Naive thymus-derived CD8-positive, alpha-beta T cell (primary cell): ENCODE measurements at places on chromosomes 6 and 20.
A peak's percentile ranks its signal among the peaks of the same experiment; 100 is the strongest.

DNA sequence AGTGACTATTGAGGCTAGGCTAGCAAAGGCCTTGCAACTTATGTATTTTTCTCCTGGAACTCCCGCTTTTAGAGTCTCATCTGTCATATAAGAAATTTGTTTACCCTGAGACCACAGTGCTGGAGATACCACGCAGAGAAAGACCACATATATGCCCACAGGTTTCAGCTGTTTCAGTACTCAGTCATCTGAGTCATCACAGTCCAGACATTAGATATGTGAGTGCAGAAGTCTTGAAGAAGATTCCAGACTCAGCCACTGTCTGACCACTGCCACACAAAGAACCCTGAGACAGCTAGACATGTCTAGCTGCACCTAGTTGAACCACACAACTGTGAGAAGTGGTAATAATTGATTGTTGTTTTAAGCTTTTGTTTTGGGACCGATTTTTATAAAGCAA, 648.3 kb downstream of the EPM2A start:
- no peaks in the 10 kb centered on the region for H3K36me3 ChIP-seq
- H3K27me3 ChIP-seq, result peaks cover 8% of the 10 kb centered on the region
- H3K4me3 ChIP-seq, result no peak overlapping the region
- no peaks in the 10 kb centered on the region for H3K4me1 ChIP-seq
- no peak overlapping the region for H3K27ac ChIP-seq

DNA sequence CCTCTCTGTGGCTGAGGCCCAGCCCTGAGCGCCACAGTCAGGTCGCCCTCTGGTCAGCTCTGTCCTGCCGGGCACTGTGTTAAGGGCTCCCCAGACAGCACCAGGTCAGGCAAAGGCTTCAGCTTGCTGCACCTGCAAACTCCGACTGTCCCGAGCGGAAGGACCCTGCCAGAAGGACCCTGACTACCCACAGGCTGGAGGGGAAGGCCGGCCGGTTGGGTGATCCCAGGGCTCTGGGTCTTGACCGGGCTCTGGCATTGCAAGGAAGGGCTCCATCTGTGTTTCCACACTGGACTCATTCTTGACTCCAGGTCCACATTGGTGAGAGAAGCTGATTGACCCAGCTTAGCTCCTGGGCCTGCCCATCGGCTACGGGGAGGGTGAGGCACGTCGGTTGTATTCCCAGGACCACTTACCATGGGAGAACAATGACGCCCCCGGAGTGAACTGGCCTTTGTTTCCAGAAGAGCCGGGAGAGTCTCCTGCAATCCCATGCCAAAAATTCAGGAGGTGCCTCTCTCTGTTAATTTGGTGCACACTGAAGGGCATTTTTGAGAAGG, 229.8 kb downstream of the TAF4 start:
- H3K27ac ChIP-seq, result no peak overlapping the region
- H3K4me3 ChIP-seq, result no peak overlapping the region
- H3K4me1 ChIP-seq, result no peaks in the 10 kb centered on the region
- no peaks in the 10 kb centered on the region for H3K36me3 ChIP-seq
- peaks cover 7% of the 10 kb centered on the region for H3K27me3 ChIP-seq

GRCh38 chr20:3094848-3095629, 10.5 kb upstream of the AVP start:
- H3K27me3 ChIP-seq, result peaks cover 3% of the 10 kb centered on the region
- H3K4me1 ChIP-seq, result peaks cover 36% of the 10 kb centered on the region
- no peaks in the 10 kb centered on the region for H3K36me3 ChIP-seq
- peak overlapping the region; percentile 99 for H3K27ac ChIP-seq

GRCh38 chr6:21202521-21202920, 391.0 kb upstream of the SOX4 start:
- H3K27me3 ChIP-seq, result no peaks in the 10 kb centered on the region
- DNase-seq, result no peak
- H3K36me3 ChIP-seq, result peaks cover 66% of the 10 kb centered on the region
- peaks cover 17% of the 10 kb centered on the region for H3K4me1 ChIP-seq

DNA sequence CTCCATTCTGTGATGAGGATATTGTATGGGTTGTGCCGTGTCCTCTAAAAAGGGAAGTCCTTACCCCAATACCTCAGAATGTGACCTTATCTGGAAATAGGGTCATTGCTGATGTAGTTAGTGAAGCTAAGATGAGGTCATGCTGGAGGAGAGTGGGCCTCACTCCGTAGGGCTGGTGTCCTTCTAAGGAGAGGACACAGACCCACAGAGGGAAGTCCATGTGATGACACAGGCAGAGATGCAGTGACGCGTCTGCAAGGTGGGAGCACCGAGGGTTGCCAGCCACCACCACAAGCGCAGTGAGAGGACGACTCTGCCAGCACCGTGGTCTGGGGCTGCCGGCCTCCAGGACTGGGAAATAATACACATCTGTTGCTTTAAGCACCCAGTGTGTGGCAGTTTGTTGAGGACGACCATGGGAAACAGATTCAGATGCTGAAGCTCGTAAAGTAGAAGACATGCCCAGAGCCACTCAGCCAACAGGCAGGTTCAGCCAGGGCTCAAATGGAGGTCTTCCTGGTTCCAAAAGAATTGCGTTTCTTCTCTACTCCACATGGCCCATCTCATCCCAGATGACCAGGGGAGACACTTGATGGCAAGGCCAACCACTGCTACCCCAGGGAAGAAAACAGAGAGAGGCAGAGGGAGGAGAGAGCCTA, 59.2 kb upstream of the DUSP22 start:
- H3K27ac ChIP-seq, result no peak overlapping the region
- H3K36me3 ChIP-seq, result no peaks in the 10 kb centered on the region
- no peaks in the 10 kb centered on the region for H3K27me3 ChIP-seq
- H3K4me1 ChIP-seq, result peaks cover 26% of the 10 kb centered on the region

- no peaks in the 10 kb centered on the region for H3K36me3 ChIP-seq
- DNase-seq, result no peak
- H3K27ac ChIP-seq, result no peak overlapping the region
Measured at GRCh38 chr6:79330704-79331103, 96.2 kb upstream of the HMGN3 start.

DNA sequence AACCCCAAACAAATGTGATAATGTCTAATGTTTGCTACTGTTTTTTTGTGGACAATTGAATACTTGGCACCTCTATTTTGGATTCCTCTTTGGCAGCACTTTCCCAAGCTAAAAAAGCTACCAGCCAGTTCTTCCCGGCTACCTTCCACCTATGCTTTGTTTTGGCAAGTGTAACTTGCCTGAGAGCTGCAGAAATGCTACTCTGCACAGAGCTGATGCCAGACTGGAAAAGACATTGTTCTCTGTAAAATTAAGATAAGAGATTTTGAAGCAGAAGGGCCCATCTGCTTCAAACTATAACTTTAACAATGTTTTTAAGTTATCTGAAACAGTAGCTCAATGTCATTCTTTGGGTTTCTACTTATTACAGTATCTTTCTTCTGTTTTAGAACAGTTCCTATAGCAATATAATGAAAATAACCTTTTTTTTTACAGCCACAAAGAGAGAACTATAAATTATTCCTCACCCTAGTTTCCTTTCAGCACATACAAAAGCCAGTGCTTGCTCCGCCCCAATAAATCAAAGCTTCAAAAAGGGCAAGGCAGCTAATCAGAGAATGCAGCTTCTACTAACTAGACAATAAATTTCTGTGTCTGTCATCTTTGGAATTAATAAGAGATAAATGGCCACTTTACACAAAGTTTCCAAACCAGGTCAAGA, 183.1 kb downstream of the UBE3D start:
- no peak for DNase-seq
- no peak overlapping the region for H3K27ac ChIP-seq
- no peaks in the 10 kb centered on the region for H3K4me1 ChIP-seq
- no peaks in the 10 kb centered on the region for H3K36me3 ChIP-seq
- no peak overlapping the region for H3K4me3 ChIP-seq

DNA sequence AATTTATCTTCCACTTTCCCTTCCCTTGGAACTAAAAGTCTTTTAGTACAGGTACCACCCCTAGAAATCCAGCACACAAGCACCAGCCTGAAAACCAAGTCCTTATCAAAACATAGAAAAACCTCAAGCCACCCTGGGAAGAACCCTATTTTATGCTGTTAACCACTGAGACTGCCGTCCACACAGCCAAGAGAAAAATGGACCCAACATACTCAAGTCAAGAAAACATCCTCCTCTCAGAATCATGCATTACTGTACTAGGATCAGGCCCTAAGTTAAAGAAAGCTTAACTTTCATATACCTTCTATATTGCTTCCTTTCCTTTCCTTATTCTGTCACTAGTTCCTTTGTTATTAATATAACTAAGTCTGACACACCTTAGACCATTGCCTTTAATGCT, 16.9 kb upstream of the GOPC start:
- H3K27me3 ChIP-seq, result peaks cover 2% of the 10 kb centered on the region
- H3K4me1 ChIP-seq, result peaks cover 12% of the 10 kb centered on the region
- H3K4me3 ChIP-seq, result no peak overlapping the region
- H3K36me3 ChIP-seq, result peaks cover 9% of the 10 kb centered on the region

DNA sequence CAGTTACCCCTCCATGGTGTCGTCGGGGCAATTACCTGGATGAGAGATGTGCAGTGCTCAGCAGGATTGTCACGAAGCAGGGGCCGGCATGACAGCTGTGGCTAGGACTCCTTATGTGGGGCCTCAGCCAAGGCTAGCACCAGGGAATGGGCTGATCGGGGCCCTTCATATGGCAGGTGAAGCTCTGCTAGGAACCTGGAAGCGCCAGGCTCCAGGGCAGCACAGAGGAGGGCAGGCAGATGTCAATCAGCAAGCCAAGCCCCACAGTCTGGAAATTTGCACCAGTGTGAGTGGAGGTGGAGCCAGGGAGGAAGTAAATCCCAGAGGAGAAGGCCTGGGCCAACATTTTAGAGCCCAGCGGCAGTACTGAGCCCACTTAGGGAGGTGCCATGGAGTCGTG, 21.2 kb downstream of the SYNDIG1 start:
- no peak overlapping the region for H3K27ac ChIP-seq
- no peak overlapping the region for H3K4me3 ChIP-seq
- H3K27me3 ChIP-seq, result no peaks in the 10 kb centered on the region
- DNase-seq, result no peak
- H3K4me1 ChIP-seq, result peaks cover 6% of the 10 kb centered on the region
- no peaks in the 10 kb centered on the region for H3K36me3 ChIP-seq

GRCh38 chr6:111274593-111275217, 187.4 kb downstream of the SLC16A10 start:
- no peaks in the 10 kb centered on the region for H3K27me3 ChIP-seq
- H3K36me3 ChIP-seq, result peaks cover 73% of the 10 kb centered on the region
- H3K4me1 ChIP-seq, result peaks cover 4% of the 10 kb centered on the region

GRCh38 chr6:129248946-129249345, 366.0 kb downstream of the LAMA2 start:
- no peaks in the 10 kb centered on the region for H3K36me3 ChIP-seq
- no peaks in the 10 kb centered on the region for H3K4me1 ChIP-seq
- H3K27ac ChIP-seq, result no peak overlapping the region

- H3K27ac ChIP-seq, result peak overlapping the region; percentile 93
- peaks cover 33% of the 10 kb centered on the region for H3K4me1 ChIP-seq
- H3K27me3 ChIP-seq, result no peaks in the 10 kb centered on the region
- H3K36me3 ChIP-seq, result no peaks in the 10 kb centered on the region
Measured at GRCh38 chr6:26327450-26328264, 37.3 kb upstream of the BTN3A2 start.

DNA sequence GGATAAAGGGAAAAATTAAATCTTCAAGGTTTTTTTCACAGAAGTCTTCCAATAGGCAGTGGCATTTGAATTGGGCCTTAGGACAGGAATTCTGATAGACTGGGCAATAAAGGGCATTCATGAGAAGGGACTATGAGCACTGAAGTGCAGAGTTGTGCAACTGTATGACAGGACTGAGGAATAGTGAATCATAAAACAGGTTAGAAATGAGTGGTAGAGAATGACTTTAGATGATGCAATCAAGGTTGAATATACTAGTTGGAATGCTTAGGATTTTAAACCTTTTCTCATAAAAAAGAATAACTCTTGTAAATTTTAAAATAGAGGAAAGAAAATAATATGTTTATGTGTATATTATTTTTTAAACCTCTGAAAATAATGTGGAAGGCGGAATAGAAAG, 944.7 kb downstream of the PHF3 start:
- DNase-seq, result no peak
- no peak overlapping the region for H3K27ac ChIP-seq
- H3K27me3 ChIP-seq, result no peaks in the 10 kb centered on the region
- H3K4me3 ChIP-seq, result no peak overlapping the region
- no peaks in the 10 kb centered on the region for H3K4me1 ChIP-seq

- H3K27me3 ChIP-seq, result peaks cover 56% of the 10 kb centered on the region
- no peak within 1 kb of the TSS for H3K27ac ChIP-seq
- peaks cover 19% of the 10 kb centered on the region for H3K4me1 ChIP-seq
- H3K36me3 ChIP-seq, result peaks cover 6% of the 10 kb centered on the region
Measured at GRCh38 chr20:675453-676314, at the start of gene SCRT2. TSS of gene SCRT2 (minus strand) at chr20:675802. CDS start at chr20:675601, 201 bp downstream.

- no peaks in the 10 kb centered on the region for H3K36me3 ChIP-seq
- peak overlapping the region; percentile 97 for H3K27ac ChIP-seq
- no peak for DNase-seq
- peaks cover 57% of the 10 kb centered on the region for H3K4me1 ChIP-seq
Measured at GRCh38 chr6:136751522-136751956, 40.7 kb downstream of the MAP3K5 start.

- H3K27me3 ChIP-seq, result no peaks in the 10 kb centered on the region
- peaks cover 6% of the 10 kb centered on the region for H3K36me3 ChIP-seq
- no peak overlapping the region for H3K27ac ChIP-seq
- DNase-seq, result no peak
Measured at GRCh38 chr20:10590950-10591671, 82.7 kb downstream of the JAG1 start.

DNA sequence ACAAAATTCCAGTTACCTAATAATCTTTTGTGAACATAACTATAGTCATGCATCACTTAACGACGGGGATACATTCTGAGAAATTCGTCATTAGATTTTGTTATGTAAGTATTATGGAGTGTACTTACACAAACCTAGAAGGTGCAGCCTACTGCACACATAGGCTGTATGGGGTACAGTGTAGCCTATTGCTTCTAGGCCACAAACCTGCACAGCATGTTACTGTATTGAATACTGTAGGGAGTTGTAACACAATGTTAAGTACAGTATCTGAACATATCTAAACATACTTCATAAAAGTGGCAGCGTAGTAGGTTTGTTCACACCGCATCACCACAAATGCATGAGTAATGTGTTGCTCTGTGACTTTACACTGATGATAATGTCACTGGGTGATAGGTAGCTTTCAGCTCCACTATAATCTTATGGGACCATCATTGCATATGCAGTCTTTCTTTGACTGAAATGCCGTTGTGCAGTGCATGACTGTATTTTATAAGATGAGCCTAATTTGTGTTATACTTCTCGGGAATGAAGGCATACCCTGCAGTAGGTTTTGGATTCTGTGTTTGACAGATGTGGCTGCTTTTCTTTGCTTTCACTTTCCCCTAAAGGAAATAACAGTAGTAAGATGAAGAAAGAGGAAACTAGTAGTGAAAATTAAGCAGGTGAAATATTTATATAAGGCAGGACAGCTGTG, 365.6 kb downstream of the FARS2 start:
- H3K27ac ChIP-seq, result peak overlapping the region; percentile 81
- H3K36me3 ChIP-seq, result peaks cover 8% of the 10 kb centered on the region
- no peak for DNase-seq
- no peaks in the 10 kb centered on the region for H3K27me3 ChIP-seq
- H3K4me1 ChIP-seq, result peaks cover 63% of the 10 kb centered on the region

- no peaks in the 10 kb centered on the region for H3K27me3 ChIP-seq
- H3K4me1 ChIP-seq, result peaks cover 51% of the 10 kb centered on the region
- peak overlapping the region; percentile 39 for H3K27ac ChIP-seq
- H3K4me3 ChIP-seq, result no peak overlapping the region
- no peak for DNase-seq
Measured at GRCh38 chr6:130517444-130517931, 151.7 kb downstream of the TMEM200A start.

GRCh38 chr6:99498421-99498820, 16.8 kb downstream of the USP45 start:
- H3K27ac ChIP-seq, result peak overlapping the region; percentile 51
- no peak overlapping the region for H3K4me3 ChIP-seq
- no peaks in the 10 kb centered on the region for H3K36me3 ChIP-seq

GRCh38 chr6:71209626-71210025, 79.0 kb upstream of the OGFRL1 start:
- H3K36me3 ChIP-seq, result no peaks in the 10 kb centered on the region
- H3K4me3 ChIP-seq, result no peak overlapping the region
- H3K27ac ChIP-seq, result no peak overlapping the region
- H3K4me1 ChIP-seq, result no peaks in the 10 kb centered on the region
- H3K27me3 ChIP-seq, result peaks cover 2% of the 10 kb centered on the region
